ENCODE measurements at places on chromosomes 13 and 19.

GRCh38 chr13:63700350-63700749, 2284.7 kb upstream of the PCDH20 start:
- DNase-seq = no peak

GRCh38 chr19:40244579-40245317, 18.3 kb upstream of the CCNP start:
- DNase-seq = no peak

DNA sequence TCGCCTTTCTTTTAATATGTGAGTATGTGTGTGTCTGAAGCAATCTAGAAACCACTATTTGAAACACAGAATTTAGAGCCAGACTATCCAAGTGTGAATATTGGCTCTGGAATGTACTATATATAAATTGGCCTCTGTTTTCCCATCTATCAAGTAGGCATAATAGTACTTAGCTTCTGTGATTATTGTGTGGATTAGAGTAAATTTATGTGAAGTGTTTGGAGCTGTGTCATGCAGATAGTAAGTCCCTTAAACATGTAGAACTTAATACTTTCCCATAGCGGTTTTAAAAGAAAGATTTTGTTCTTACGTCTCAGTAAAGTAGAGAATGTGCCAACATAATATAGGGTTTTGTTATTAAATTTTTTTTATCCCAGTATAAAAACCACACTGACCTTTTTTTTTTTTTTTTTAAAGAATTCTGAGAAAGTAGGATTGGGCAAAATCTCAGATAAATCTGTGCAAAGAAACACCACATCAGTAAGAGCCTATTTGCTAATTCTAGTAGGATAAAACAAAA, 432.3 kb downstream of the RFC3 start:
- DNase-seq = no peak

DNA sequence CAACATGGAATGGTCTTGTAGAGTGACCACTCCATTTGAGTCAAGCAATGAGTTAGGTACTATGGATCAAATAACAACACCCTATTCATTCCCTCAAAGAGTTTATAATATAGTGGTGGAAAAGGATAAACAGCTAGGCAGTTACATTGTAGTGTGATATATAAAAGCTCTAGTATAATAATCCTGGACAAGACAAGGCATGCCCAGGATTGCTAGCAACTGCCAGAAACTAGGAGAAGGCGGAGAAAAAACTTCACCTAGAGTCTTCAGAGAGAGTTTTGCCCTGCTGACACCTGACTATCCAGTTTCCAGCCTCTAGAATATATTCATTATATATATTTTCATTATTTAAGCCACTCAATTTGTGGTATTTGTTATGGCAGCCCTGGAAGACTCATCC, 530.6 kb downstream of the KLF12 start:
- no peak for DNase-seq

GRCh38 chr19:2259336-2259735, 3.1 kb upstream of the JSRP1 start:
- DNase-seq = no peak

- DNase-seq = no peak
Observed at GRCh38 chr13:105342281-105342820, 1193.1 kb downstream of the EFNB2 start.

DNA sequence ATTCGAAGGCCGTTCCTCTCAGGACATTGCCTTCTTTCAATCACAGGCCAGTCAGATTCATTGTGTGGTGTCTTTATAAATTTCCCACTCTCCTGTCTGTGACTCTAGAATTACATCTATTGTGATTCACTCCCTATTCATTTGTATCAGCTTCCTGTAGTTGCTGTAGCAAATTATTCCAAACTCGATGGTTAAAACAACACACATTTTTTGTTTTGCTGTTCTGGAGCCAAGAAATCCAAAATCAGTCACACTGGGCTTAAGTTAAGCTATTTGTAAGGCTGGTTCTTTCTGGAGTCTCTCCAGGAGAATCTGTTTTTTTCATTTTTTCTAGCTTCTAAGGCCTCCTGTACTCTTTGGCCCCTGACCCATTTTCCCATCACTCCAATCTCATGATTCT, 1487.0 kb upstream of the SLC10A2 start:
- no peak for DNase-seq

DNA sequence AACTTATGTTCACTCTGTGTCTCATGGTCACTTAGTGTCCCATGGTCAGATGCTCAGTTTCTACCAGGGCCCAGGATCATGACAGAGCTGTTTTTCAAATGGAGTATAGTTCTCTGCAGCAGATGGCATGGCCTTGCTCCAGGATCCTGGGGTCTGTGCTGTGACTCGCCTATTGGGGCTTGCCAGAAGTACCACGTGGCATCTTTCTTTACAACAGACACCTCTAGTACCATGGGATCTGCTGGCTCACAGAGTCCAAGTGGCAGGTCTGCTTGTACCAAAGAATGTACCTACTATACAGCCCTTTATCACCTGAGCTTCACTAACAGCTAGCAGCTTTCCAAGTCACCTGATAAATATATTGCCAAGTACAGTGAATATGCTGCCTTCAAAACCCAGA, 6.0 kb upstream of the RNF6 start:
- DNase-seq = no peak

GRCh38 chr13:97423300-97424045, 10.5 kb upstream of the RAP2A start:
- no peak for DNase-seq

- no peak for DNase-seq
Observed at GRCh38 chr13:32278426-32278825, 36.7 kb downstream of the ZAR1L start.

DNA sequence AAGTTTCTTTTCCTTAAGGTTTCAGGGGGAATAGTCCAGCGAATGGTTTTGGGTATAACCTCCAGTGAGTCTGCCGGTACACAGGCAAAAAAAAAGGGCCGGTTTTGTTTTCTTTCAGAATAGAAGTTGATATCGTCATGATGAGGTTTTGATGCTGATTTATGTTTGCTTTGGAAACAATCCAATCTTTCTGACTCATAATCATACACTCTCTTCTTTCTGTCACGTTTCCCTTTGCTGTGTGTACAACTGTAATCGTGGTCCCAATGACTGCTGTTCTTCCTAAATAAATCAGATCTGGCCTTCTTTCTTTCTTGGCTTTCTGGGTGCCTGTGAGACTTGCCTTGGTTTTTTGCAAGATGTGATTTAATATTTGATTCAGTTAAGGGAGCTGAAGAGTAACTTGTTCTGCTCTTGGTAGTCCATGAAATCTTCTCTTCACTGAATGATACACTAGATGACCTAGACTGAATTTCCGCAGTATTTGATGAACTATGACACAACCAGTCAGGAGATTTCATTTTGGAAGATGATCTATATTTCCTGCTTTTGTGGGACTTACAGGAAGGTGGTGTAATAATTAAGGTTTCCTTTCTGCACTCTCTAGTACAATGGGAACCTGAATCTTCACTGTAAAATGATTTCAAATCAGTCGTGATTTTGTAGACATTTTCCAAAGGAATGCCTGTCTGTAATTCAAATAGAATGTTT, 34.9 kb upstream of the METTL21C start:
- DNase-seq = no peak

GRCh38 chr19:1862068-1862423, 1.3 kb downstream of the KLF16 start:
- no peak for DNase-seq

DNA sequence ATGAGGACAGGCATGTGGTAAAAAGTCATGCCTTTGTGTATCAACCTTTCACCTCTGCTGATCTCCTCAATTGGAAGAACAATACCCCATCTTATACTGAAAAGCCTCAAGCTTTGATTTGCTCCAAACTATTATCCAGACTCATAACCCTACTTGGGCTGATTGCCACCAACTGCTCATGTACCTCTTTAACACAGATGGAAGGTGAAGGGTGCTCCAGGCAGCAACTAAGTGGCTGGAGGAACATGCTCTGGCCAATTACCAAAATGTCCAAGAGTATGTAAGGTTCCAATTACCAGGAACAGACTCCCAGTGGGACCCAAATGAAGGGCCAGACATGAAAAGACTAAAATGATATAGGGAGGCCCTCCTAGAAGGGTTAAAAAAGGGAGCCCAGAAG, 78.3 kb downstream of the ZNF486 start:
- no peak for DNase-seq

GRCh38 chr13:21567714-21568113, 36.3 kb downstream of the MICU2 start:
- DNase-seq = no peak

DNA sequence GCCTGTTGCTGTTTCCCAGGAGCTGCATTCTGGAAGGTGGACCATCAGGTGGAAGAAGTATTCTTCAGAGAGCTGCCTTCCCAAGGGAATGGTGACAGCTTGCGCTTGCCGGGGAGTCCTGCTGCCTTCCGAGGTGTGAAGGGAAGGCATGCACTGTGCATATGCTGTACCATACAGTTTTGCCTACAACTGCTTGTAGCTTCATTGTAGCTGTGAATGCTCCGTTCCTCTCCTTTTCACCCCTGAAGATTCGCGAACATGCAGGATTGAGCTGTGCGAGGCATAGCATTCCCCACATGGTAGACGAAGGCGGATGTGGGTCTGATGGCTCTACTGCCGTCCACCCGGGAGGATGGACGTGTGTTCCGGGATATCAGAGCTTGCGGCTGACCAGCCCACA, 243.2 kb upstream of the TSHZ3 start:
- no peak for DNase-seq

DNA sequence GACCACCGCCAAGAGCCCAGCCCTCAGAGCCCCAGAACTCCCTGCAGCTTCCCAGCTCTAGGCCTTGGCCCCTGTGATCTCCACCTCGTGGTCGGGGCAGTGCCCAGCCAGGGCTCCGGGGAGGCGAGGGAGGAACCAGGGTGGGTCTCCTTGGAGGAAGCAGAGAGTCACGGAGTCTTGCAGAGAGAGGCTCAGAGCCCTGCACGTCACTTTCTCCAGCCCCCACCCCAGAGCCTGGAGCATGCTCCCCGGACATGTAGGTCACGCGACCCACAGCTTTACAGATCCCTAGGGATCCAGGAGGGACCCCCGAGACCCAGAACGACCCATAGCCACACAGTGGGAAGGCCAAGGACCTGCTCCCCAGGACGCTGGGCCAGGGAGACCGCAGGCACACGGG, 11.9 kb downstream of the GADD45B start:
- no peak for DNase-seq

DNA sequence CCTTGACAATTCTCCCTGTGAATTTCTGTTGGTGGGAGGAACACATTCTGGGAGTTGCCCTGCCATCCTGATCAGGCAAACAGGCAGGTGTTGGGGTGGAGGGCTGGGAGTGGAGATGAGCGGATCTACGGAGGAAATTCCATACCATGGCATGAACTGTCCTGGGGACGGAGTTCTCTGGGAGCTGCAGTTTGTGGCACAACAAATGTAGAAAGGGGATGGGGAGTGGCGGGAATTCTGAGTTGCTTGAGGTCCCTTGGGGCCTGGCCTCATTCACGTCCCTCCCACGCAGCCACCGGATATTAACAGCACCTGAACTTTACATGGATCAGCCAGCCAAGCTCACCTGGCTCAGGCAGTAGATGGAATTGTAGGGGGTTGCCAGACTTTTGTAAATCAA, 70.0 kb downstream of the CHST8 start:
- no peak for DNase-seq

GRCh38 chr19:3039641-3040077, 10.6 kb upstream of the TLE2 start:
- no peak for DNase-seq

- no peak for DNase-seq
Observed at GRCh38 chr13:73370066-73370465, 311.3 kb downstream of the KLF5 start.

DNA sequence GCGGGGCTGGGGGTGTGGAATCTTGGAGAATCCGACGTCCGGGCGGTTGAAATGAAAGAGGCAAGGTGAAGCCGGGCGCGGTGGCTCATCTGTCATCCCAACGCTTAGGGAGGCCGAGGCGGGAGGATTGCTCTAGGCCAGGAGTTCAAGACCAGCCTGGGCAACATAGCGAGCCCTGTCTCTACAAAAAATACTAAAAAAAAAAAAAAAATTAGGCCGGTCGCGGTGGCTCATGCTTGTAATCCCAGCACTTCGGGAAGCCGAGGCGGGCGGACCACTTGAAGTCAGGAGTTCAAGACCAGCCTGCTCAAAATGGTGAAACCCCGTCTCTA, 225 bp upstream of the GARIN5A start:
- no peak for DNase-seq

- DNase-seq = no peak
Observed at GRCh38 chr19:16014923-16015804, 61.1 kb upstream of the TPM4 start.

DNA sequence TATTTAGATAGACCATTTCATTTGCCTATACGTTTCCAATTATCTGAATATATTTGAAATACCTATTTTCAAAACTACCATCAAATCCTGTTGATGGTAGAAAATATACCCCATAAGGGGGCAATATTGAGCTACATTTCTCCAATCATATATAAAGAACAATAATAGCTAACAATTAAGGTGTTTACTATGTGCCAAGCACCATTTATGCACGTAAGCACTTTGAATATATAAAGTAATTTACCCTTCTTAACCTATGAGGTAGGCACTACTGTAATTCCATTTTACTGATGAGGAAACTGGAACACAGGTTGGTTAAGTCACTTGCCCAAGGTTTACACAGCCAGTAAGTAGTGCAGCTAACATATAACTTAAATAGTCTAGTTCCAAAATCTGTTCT, 79.2 kb downstream of the UBL3 start:
- no peak for DNase-seq

DNA sequence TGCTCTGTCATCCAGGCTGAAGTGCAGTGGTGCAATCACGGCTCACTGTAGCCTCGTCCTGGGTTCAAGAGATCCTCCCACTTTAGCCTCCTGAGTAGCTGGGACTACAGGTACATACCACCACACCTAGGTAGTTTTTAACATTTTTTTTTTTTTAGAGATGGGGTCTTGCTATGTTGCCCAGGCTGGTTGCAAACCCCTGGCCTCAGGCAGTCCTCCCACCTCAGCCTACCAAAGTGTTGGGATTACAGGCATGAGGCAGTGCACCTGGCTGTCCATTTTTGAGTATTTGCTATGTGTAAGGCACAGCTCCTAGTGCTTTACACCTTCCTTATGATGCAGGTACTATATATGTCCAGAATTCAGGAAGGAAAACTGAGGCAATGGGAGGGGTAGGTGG, 138.8 kb upstream of the ZNF536 start:
- no peak for DNase-seq

DNA sequence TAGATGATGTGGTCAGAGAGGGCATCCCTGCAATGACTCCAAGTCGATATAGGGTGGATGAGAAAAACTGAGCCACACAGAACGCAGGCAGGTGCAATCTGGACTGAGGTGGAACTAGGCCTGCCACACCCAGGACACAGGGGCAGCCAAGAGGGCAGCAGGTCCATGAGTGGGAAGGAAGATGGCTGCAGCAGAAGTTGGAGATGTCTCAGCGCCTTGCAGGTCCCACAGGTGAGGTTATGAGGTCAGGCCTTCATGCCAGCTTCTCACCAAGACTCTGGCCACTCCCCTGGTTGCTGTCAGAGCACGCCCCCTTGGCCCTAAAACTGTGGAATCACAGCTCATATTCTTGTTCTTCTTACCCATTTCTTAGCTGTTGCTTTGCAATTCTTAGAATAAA, 147.7 kb upstream of the VSTM2B start:
- DNase-seq = no peak

- DNase-seq = no peak
Observed at GRCh38 chr13:51444922-51445321, 7.9 kb downstream of the INTS6 start.

GRCh38 chr13:99690426-99691174, 189.3 kb downstream of the TM9SF2 start:
- no peak for DNase-seq

- no peak for DNase-seq
Observed at GRCh38 chr13:49410006-49410405, 33.9 kb downstream of the CAB39L start.
